Activated T-helper 1 cell treated with Interleukin-2 at 50 U/mL for 16 hours (primary cell): ENCODE measurements at places on chromosomes 6 and 20.
A peak's percentile ranks its signal among the peaks of the same experiment; 100 is the strongest.

DNA sequence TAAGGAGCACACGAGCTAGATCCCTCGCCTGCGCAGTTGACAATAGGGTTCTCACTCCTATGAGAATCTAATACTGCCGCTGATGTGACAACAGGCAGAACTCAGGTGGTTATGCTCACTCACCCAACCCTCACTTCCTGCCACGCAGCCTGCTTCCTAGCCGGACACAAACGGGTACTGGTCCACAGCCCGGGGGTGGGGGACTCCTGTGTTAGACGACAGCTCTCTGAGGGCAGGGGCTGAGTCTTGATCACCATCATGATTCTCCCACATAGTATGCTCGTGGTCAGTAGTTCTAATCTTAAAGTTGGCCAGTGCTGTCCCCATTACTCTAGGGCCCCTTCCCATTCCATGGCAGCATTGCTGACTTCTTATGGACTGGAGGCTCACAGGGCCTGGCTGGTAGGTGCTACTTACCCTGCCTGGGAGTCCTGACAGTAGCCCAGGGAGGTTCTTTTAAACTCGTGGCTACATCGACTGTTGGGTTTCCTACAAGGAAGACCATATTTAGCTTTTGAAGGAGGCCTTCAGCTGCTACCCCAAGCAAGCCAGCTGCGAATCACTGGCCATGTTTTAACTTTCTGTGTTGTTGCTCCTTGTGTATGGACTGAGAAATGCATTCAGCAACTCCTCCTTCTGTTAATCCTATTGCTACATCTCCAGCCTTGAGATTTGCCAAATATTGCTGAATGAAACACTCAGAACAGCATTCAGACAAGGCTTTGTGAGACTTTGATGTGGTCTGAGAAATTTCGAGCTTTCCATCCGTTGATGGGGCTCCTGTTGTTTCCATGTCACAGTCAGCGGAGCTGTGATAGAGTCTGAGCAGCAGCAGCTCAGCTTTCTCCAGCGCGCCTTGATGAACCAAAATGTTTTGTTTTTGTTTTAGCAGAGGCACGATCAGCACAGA is 300.3 kb downstream of the NRN1 start:
- no peak for DNase-seq

DNA sequence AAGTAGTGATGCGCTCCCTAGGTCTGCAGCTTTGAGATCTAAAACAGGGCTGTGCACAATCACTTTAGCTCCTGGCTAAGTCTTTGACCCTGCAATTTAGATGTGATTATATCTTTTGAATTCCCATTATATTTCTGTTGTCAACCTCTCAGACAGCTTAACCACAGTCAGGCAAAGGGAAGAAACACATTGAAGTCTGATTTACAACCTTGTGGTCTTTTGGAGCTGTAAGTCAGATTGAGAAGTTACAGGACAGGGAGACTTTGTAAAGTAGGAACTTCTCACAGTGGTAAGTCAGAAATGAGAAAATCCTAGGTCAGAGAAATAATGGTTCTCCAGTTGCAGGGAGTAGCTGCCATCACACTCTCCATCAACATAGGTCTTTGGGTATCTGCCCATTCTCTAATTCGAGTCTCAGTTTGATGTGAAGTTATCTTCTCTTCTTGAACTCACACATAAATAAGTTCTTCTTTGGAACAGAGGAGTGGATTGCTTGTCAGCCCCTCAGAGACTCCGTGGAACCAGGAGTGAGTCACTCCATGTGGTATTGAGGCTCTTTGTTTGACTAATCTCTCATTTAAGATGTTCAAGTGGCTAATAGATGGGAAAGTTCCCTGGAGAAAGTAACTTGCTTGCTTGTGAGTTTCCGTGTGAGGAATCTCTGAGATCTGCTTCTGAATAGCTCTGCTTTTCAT is 35.0 kb upstream of the SGK1 start:
- DNase-seq: no peak

- no peak for DNase-seq
These were observed 21.6 kb upstream of the FOXF2 start for GRCh38 chr6:1367771-1368170.

DNA sequence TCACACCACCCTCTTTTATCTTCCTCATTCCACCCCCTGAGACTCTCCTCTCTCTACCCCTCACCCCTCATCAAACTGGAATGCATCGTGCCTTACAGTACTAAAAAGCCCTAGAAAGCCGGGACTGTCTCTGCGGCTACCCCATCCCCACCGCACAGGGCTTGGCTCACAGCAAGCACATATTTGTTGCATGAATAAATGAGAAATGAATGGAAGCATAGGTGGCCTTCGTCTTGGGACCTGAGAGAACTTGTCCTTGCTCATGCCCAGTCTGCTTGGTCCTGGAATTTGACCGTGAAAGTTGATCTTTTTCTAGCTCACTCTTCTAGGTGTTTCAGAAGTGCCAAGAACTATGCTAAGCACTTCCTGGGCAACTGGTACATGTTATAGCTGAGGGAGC is 53.3 kb downstream of the APCDD1L start:
- DNase-seq: no peak

DNA sequence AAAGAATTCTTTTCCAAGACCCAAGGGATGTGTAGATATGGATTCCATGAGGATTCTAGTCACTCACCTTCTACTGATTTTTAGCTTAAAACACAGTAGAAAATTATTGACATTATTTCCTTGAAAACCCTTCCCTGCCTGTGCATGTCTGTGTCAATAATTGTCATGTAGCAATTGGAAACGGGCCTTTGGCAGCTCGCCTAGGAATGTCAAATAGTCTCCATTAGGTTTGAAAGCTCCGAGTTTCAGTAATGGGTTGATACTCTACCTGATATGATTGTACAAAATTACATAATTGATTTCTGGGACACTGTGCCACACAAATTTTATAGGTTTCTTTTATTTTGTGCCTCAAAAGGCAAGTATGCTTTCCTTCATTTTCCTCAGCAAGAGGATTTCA is 515.2 kb upstream of the ARID1B start:
- no peak for DNase-seq

- no peak for DNase-seq
These were observed 96.2 kb downstream of the VIP start for GRCh38 chr6:152846825-152847224.

DNA sequence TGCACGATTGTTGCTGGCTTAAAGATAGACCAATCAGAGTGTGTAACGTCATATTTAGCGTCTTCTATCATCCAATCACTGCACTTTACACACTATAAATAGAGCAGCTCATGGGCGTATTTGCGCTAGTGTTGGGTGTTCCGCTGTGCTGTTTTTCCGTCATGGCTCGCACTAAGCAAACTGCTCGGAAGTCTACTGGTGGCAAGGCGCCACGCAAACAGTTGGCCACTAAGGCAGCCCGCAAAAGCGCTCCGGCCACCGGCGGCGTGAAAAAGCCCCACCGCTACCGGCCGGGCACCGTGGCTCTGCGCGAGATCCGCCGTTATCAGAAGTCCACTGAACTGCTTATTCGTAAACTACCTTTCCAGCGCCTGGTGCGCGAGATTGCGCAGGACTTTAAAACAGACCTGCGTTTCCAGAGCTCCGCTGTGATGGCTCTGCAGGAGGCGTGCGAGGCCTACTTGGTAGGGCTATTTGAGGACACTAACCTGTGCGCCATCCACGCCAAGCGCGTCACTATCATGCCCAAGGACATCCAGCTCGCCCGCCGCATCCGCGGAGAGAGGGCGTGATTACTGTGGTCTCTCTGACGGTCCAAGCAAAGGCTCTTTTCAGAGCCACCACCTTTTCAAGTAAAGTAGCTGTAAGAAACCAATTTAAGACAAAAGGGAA is 57.9 kb downstream of the TRIM38 start:
- peak; percentile 58 for DNase-seq

GRCh38 chr6:122619309-122619708 is 9.1 kb downstream of the PKIB start:
- DNase-seq: no peak

- no peak for DNase-seq
These were observed 326.3 kb downstream of the UBE3D start for GRCh38 chr6:82739303-82739702.

DNA sequence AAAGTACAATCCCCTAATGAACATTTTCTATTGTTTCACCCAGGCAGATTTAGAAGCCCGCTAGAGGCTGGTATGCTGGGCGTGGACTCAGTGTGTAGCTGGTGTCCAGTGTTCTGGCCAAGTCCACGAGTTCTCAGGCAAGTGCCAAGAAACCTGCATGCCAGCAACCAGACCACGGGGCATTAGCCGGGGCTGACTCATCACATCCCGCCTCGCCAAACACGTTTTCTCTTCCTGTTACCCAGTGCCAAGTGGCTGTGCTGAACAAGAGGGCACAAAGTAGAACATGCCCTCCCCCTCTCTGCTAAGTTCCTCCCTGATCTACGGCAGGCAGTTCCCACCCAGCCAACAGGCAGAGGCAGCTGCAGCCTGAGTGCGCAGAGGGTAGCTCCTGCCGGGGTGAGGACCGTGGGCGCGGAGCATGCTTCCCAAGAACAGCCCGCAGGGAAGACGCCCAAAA is 29.6 kb downstream of the RAMACL start:
- DNase-seq: no peak

GRCh38 chr20:41621421-41621820 is 3.2 kb upstream of the CHD6 start:
- DNase-seq: no peak

- no peak for DNase-seq
These were observed 26.4 kb upstream of the DLGAP4 start for GRCh38 chr20:36279776-36280175.

- no peak for DNase-seq
These were observed 182.9 kb downstream of the PDE7B start for GRCh38 chr6:136034422-136034821.

GRCh38 chr20:52616629-52617028 is 355.5 kb upstream of the TSHZ2 start:
- DNase-seq: no peak

DNA sequence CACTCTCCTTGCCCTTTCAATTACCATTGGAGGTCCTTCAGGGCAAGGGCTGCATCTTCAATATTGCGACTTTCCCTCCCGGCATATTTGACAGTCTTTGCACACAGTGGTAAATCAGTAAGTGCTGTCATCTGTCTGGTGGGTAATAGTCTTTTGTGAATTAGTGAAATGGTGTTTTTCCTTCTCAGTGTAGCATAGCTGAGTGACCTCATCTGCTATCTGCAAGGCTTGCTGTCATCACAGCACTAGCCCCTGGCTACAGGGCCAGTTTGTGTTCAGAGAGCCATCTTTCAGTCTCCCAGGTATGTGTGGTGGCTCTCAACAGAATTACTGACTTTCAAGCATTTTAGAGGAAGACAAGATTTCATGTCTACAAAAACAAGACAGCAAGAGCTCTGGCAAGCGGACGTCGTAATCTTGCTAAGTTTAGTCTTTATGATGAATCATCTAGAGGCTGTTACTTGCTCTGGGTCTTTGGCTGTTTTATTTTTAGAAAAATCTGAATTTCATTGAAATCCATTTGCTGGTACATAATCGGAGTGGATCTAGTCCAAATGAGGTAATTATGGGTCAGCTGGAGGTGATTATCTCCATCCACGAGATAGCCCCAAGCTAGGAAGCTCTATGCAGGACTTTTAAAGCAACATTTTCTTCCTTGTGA is 528.9 kb downstream of the EPM2A start:
- DNase-seq: no peak

- no peak for DNase-seq
These were observed 35.3 kb downstream of the KIF16B start for GRCh38 chr20:16537918-16538317.

DNA sequence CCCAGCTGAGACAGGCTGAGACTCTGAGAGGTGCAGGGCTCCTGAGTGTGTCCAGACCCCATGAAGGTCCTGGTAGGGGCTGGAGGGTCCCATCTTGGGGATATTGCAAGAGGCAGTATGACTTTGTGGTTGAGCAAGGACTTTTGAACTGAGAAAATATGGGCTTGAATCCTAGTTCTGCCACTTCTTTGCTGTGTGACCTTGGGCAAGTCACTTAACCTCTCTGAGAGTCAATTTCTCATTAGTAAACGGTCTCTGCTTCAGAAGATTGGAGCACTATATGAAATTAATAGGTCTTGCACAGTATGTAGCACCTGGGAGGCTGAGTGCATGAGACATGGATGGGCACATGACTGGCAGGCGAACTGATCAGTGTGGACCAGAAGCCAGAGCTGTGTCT is 42.7 kb downstream of the TFEB start:
- no peak for DNase-seq

- DNase-seq: no peak
These were observed 111.0 kb downstream of the GJA10 start for GRCh38 chr6:90005048-90005827.

- no peak for DNase-seq
These were observed 66.4 kb downstream of the PLEKHG1 start for GRCh38 chr6:150666071-150666470.

GRCh38 chr6:136753624-136754023 is 38.7 kb downstream of the MAP3K5 start:
- peak; percentile 49 for DNase-seq

DNA sequence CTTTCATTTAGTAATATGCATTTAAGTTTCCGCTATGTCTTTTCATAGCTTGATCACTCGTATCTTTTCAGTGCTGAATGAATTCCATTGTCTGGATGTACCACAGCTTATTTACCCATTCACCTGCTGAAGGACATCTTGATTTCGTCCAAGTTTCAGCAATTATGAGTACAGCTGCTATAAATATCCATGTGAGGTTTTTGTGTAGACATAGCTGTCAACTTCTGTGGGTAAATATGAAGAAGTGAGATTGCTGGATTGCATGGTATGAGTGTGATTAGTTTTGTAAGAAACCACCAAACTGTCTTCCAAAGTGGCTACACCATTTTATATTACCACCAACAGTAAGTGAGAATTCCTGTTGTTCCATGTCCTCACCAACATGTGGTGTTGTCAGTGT is 79.2 kb upstream of the STMND1 start:
- DNase-seq: no peak

GRCh38 chr6:105021399-105021798 is 64.5 kb downstream of the LIN28B start:
- DNase-seq: no peak

- DNase-seq: no peak
These were observed 7.7 kb upstream of the BICRAL start for GRCh38 chr6:42774201-42774600.

DNA sequence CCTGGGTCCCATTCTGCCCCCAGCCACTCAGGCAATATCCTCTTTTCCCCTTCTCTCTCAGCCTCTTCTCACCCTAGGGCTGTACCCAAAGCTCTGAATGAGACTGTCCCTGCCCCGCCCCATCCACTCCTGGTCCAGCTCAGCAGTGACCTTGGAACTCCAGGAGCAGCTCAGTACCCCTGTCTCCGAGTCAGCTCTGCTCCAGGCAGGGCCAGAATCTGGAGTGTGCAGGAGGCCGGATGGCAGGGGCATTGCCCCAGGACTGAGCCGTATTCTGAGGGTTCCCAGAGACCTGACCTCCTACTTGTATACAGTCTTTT is 2.0 kb upstream of the RAET1G start:
- no peak for DNase-seq

GRCh38 chr6:157182503-157183264 is 140.6 kb downstream of the TMEM242 start:
- DNase-seq: no peak
